ENCODE measurements at places on chromosomes 13 and 19.

- DNase-seq = no peak
These were observed 1308.4 kb downstream of the SLITRK5 start for GRCh38 chr13:88979465-88980175.

GRCh38 chr19:30393046-30393445 is 20.9 kb downstream of the ZNF536 start:
- DNase-seq = no peak

- peak; percentile 69 for DNase-seq
These were observed 33.5 kb downstream of the FAM216B start for GRCh38 chr13:42814868-42815267.

DNA sequence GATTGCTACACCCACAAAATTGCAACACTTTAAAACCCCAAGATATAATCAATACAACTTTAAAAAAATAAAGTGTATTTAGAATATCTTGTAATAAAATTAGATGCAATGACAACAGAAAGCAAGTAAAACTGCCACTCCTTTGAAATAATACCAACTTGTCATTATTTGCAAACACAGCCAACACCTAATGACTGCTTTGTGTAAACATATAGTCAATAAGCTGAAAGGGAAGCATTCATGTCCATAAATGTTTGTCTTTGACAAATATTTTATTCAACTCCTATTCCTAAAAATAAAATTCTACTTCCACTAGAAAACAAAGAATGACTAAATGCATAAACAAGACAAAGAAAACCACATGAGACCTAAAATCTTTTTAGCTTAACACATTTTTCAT is 6.6 kb downstream of the SMAD9 start:
- no peak for DNase-seq

- DNase-seq = no peak
These were observed 311.4 kb upstream of the ATXN8OS start for GRCh38 chr13:69796256-69796655.

GRCh38 chr19:19623383-19623782 is 4.6 kb downstream of the LPAR2 start:
- DNase-seq = no peak
